Osteoblast (primary cell): ENCODE measurements at places on chromosomes 2 and 18. TPM values are rescaled to one million over a fixed set of nuclear protein-coding genes. Genes with fewer than 3 reads are reported as not detected.

The DCDC2C gene
- total RNA-seq = not detected in 2 replicates

DNA sequence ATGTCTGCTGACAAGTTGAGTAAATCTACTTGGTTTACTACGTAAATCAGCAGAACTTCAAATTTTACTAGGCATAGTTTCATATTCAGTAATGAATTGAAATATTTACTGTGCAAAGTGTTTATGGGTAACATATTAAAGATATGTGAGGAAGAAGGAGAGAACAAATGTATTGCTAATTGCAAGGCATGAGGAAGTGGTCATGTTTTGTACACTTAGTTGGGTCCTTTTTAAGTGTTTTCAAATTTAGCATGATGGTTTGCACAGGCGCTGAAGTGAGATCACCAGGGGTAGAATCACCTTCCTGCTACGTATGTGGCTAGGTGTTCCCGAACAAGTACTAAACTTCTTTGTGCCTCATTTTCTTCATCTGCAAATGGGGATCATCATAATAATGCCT is 1534.4 kb downstream of the LRP1B start:
- H3K4me3 ChIP-seq = no peak overlapping the region
- H3K27me3 ChIP-seq = no peaks in the 10 kb centered on the region
- H3K36me3 ChIP-seq = no peaks in the 10 kb centered on the region
- no peaks in the 10 kb centered on the region for H3K4me1 ChIP-seq

The TMEM127 gene
- total RNA-seq = 55.0 and 56.0 TPM in 2 replicates

DNA sequence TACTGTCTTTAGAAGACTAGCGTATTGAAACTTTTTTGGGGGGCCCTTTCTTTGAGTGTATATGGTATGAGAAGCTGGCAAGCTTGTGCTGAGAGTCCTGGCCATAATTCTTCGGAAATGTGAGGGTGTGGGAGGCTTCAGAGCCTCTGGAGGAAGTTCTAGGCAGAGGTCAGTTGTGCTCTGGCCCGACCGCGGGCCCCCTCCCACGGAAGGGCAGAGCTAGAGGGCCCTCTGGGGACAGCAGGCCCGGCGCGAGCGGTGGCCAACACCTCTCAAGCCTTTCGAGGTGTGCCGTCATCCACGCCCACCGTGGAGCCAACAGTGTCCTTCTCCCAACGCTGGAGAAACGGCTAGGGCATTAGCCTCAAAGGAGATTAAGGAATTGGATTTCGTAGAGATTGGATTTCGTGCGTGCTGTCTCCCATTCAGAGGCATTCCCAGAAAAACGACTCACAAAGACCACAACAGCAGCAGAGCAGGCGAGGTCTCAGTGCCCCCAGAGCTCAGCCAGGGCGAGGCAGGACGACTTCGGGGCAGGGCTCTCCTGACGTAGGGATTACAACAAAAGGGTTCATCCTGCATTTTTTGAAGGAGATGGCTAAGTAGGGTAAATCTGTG is 2.2 kb upstream of the MTCL1 start:
- H3K4me1 ChIP-seq = peaks cover 24% of the 10 kb centered on the region
- peaks cover under 1% of the 10 kb centered on the region for H3K36me3 ChIP-seq
- peak; percentile 68 for DNase-seq
- H3K4me3 ChIP-seq = no peak overlapping the region
- H3K27me3 ChIP-seq = no peaks in the 10 kb centered on the region

GRCh38 chr2:6963727-6964126 is 46.5 kb downstream of the RNF144A start:
- no peak overlapping the region for H3K4me3 ChIP-seq
- no peaks in the 10 kb centered on the region for H3K27me3 ChIP-seq
- no peaks in the 10 kb centered on the region for H3K36me3 ChIP-seq
- no peaks in the 10 kb centered on the region for H3K4me1 ChIP-seq
- DNase-seq = no peak

The APCDD1 gene
- 1.8 and 3.3 TPM in 2 replicates for total RNA-seq

DNA sequence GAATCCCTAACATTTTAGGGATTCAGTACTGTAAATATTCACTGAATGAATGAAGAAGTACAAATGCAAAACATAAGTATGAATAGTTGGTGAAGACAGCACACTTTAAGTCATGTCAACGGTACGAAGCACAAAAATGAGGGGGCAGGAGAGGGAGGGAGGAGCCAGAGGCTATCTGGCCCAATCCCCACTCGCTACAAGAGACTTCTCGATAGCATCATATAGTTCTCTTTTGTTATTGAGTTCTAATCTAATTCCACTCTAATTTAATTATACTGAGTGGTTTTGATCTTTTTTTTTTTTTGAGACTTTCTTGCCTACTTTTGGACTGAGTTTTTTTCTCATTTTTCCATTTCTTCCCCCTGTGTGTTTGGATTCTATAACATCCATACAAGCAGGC is 152.2 kb upstream of the REV1 start:
- H3K27me3 ChIP-seq = no peaks in the 10 kb centered on the region
- no peaks in the 10 kb centered on the region for H3K36me3 ChIP-seq
- H3K27ac ChIP-seq = no peak overlapping the region
- DNase-seq = no peak
- H3K4me3 ChIP-seq = no peak overlapping the region

DNA sequence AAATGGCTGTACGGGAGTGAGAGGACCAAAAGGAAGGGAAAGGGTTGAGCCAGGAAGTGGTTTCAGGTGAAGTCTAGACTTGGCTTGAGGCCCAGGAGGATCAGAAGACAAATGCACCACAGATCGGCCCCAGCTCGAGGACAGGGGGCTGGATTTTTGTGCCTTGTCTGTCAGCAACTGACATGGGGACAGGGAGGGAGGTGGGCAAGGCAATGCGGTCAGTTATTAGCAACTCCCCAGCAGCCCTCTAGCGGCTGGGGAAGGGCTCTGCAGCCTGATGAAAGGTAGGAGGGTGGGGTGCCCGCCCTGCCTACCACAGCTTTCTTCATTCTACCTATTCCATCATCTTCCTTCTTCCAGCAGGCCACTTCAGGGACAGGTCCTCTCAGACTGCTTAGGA is 50.0 kb downstream of the CPO start:
- H3K4me1 ChIP-seq = no peaks in the 10 kb centered on the region
- no peaks in the 10 kb centered on the region for H3K36me3 ChIP-seq
- H3K27ac ChIP-seq = no peak overlapping the region
- H3K27me3 ChIP-seq = no peaks in the 10 kb centered on the region
- no peak overlapping the region for H3K4me3 ChIP-seq

GRCh38 chr2:96924775-96925747 is 55.2 kb upstream of the SEMA4C start:
- no peak overlapping the region for H3K4me3 ChIP-seq
- peak; percentile 30 for DNase-seq

DNA sequence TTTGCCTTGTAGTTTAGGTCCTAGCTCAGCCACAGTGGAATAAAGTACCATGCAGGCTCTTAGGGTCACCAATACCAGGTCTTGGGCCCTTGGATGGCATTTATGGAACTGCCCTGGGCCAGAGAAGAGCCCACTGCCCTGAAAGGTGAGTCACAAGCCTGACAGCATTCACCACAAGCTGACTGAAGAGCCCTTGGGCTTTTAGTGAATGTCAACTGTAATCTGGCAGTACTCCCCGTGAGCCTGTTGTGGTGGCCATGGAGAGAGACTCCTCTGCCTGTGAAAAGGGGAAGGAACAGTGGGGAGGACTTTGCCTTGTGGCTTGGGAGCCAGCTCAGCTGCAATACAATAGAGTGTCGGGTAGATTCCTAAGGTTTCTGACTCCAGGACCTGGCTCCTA is 1389.7 kb downstream of the DSC3 start:
- H3K36me3 ChIP-seq = no peaks in the 10 kb centered on the region
- H3K4me1 ChIP-seq = no peaks in the 10 kb centered on the region
- H3K27ac ChIP-seq = no peak overlapping the region
- DNase-seq = no peak

DNA sequence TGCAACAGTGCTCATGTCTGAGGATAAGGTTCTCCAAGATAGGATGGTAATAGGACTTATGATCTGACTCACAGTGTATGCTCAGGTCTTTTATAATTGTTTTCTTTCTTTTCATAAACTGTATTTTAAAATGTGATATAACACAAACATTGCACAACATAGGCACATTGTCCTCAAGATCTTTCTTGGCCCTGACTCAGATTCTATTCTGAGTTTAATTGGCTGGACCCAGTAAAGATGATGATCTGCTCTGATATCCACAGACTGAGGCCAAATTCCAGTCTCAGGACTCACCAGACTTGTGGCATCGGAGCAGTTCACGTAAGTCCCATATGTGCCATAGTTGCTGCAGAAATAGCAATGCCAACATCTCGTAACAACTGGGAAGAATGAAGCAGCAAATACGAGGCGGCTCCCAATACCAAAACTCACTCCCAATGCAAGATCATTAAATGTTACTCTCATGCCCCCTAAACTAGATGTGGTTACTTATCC is 448.9 kb upstream of the SLC14A2 start:
- H3K4me1 ChIP-seq = peaks cover 68% of the 10 kb centered on the region
- H3K36me3 ChIP-seq = no peaks in the 10 kb centered on the region
- peak overlapping the region; percentile 97 for H3K27ac ChIP-seq
- peak overlapping the region; percentile 42 for H3K4me3 ChIP-seq
- no peaks in the 10 kb centered on the region for H3K27me3 ChIP-seq
- peak; percentile 42 for DNase-seq

GRCh38 chr2:175011505-175011904 is 6.3 kb upstream of the CHN1 start:
- H3K4me1 ChIP-seq = no peaks in the 10 kb centered on the region
- no peak overlapping the region for H3K4me3 ChIP-seq
- H3K27ac ChIP-seq = no peak overlapping the region
- H3K27me3 ChIP-seq = peaks cover 30% of the 10 kb centered on the region

DNA sequence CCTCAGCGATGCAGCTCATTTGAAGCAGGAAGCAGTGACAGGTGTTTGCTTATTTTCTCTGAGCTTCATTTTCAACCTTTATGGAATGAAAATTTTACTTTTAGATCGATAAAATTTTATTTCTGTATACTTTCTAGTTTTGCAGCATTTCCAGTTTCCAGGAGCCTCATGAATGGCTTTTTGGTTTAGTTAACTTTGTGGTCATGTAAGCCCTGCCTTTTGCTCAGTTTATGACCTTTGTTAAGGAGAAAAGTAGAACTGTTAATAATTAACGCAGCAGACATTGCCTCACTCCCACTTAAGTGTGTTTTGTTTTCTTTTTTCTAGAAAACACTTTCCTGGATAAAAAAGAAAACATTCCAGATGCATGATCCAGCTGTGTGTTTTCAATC is 4.4 kb upstream of the FARP2 start:
- DNase-seq = no peak
- peaks cover 81% of the 10 kb centered on the region for H3K36me3 ChIP-seq
- no peak overlapping the region for H3K4me3 ChIP-seq
- no peaks in the 10 kb centered on the region for H3K27me3 ChIP-seq
- no peaks in the 10 kb centered on the region for H3K4me1 ChIP-seq

GRCh38 chr18:56235071-56235470 is 403.3 kb downstream of the TXNL1 start:
- H3K36me3 ChIP-seq = no peaks in the 10 kb centered on the region
- no peaks in the 10 kb centered on the region for H3K27me3 ChIP-seq
- H3K4me3 ChIP-seq = no peak overlapping the region
- DNase-seq = no peak

DNA sequence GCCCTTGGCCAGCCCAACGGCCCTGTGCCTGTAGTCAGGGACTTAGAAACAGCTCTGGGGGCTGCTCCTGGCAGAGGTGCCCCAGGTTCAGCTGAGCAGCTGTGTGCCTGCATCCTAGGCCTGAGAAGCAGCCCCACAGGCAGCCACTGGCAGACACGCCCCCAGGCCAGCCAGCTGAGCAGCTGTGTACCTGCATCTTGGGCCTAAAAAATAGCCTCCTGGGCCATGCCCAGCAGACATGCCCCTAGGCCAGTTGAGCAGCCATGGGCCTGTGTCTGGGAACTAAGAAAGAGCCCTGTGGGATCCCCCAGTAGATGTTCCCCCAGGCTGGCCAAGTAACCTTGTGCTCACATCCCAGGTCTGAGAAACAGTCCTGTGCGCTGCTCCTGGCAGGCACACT is 64.0 kb downstream of the TBR1 start:
- H3K4me3 ChIP-seq = no peak overlapping the region
- no peaks in the 10 kb centered on the region for H3K36me3 ChIP-seq
- peak; percentile 3 for DNase-seq
- no peaks in the 10 kb centered on the region for H3K4me1 ChIP-seq
- no peaks in the 10 kb centered on the region for H3K27me3 ChIP-seq
- H3K27ac ChIP-seq = no peak overlapping the region

DNA sequence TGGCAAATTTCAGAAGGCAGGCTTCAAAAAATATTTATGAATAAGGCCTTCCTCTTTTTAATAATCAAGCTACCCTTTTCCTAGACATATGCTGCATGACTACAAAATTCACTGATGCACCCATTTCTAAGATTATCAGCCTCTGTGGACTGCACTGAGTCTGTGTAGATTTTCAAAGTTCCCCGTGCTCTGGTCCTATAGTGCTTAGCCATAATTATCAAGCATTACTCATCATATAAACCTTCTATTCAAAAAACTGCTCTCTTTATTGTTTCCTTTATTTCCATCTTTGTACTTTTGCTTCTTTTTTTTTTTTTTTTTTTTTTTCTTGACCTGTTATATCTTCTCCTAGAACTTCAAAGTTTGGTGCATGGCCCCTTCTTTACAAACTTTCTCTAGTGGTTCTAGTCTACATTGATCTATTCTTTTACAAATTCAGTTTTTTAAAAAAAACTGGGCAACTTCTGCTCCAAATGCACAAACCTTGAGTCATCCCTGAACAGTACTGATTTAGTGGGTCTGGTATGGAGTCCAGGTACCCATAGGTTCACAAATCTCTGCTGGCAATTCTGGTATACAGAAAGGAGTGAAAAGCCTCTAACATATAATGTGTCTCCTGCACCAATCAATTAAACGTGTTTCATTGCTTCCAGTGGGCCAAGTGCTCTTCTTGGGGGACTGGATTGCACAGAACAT is 481.9 kb downstream of the NUP35 start:
- no peaks in the 10 kb centered on the region for H3K4me1 ChIP-seq
- no peak overlapping the region for H3K27ac ChIP-seq
- no peaks in the 10 kb centered on the region for H3K27me3 ChIP-seq
- H3K36me3 ChIP-seq = no peaks in the 10 kb centered on the region
- no peak for DNase-seq

- H3K4me3 ChIP-seq = no peak overlapping the region
- H3K36me3 ChIP-seq = no peaks in the 10 kb centered on the region
- H3K4me1 ChIP-seq = peaks cover 18% of the 10 kb centered on the region
- no peak for DNase-seq
- no peaks in the 10 kb centered on the region for H3K27me3 ChIP-seq
Measured at GRCh38 chr2:134254824-134255223, 952 bp downstream of the MGAT5 start.

DNA sequence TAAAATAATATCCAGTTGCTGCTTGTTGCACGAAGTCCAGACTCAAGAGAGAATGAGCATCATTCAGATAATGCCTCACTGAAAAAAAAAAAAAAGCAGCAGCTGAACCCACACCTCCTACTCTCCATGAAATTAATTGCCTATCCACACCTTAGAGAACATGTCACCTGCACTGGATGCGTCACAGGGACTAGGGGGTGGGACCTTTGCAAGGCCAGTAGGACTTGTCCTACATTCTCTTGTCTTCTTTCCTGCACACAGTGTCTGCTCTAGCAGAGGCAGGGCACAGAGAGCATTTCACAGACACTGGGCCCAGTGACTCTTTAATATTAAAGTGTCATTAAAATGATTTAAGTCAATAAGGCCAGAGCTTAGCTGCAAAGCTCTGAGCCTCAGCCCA is at the start of gene ABCA12:
Gene ABCA12, minus strand, starts transcription at position 148 of the 400 bp plus-strand sequence. CDS start 418 bp downstream, outside the sequence.
- no peaks in the 10 kb centered on the region for H3K36me3 ChIP-seq
- peaks cover 17% of the 10 kb centered on the region for H3K4me1 ChIP-seq
- DNase-seq = no peak
